ENCODE measurements at places on chromosomes 13 and 19.

DNA sequence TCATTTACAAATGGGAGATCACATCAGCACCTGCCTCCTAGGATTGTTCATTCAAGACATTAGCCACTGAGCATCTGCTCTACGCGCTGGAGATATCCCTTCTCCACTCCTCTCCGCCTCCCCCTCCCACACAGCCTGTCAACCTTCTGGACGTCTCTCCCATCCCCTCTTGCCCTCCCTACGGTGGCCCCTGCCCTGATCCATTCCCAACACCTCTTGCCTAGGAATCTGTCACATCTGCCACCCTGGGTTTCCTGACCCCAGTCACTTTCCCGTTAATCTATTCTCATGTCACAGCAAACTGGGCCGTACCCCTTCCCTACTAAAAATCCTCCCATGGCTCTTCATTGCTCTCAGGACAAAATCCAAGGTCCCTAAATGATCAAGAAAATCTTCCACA lies 10.3 kb downstream of the DYRK1B start:
- no peak for DNase-seq

DNA sequence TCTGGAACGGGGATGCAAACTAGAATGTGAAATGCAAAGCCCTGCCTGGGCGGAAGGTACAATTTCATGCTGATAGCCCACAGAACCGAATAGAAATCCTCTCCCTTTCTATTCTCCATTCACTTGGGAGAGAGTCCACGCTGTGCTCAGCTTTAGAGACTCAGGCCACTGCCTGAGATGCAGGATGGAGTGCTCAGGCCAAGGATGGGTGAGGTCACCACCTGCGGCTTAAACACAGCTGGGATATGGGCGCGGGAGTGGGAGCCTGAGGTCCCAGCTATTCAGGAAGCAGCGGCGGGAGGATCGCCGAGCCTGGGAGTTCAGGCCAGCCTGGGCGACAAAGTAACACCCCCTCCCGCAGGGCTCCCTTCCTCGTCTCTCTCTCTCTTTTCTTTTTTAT lies 446 bp upstream of the ZNF83 start:
- DNase-seq: no peak

DNA sequence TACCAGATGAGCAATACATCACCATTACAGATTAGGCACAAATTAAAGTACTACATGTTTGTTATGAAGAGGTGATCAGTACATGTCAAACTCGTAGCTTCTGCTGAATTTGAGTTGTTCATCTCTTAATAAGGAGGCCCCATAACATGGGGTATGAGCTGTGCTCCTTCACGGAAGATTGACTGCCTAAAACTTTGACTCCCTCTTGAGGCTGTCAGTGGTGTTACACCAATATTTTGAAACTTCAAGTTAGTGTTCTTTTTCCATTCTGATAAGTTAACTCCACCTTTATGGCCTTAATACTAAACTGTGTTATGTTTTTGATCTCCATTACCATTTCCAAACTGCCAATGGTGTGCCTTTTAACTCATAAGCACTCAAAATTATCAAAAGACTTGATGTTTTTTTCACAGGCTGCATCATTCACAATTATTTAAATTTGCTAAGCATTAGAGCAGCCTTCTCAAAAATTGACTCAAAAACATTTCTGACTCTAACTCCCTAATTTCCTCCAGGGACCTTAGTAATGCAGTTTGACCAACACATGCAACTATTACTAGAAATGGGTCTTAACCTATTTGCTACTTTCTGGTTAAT lies 1591.5 kb downstream of the PCDH9 start:
- no peak for DNase-seq

DNA sequence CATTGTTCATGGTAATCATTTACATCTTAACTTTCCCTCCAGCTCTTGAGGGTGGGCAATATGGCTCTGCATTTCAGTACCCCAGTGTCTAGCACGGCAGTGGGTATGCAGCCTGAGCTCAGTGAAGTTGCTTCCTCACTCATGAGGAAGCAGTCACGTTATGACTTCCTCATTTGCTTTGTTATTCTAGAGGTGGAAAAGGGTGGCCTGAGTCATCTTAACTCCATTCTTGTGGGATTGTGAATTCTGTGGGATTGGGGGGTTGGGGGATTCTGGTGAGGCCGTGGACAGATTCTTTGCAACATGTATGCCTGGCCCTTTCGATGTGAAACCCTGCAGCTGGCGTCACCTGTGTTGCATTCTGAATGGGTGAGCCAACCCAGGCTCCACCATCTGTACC lies 406.7 kb upstream of the ZNF507 start:
- DNase-seq: no peak

GRCh38 chr13:109333893-109334651 lies 452.3 kb downstream of the IRS2 start:
- DNase-seq: no peak

GRCh38 chr13:95579303-95579702 lies 26.8 kb downstream of the CLDN10 start:
- no peak for DNase-seq

DNA sequence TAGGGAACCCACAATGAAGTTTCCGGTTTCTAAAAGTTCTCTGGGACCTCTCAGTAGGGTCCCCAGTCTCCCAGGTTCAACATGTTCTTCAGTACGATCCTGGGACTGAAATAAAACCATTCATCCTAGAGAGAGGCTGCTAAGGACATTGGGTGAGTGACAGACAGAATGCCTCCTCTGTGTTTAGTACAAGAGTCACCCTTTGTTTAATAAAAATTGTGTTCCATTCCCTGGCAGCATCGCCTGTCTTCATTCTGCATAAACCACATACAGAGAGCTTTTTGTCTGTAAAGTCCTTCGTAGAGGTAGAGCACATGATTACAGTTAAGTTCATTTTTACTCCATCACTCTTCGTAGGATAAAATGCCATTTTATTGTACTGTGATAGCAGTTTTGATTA lies 95.3 kb upstream of the GPR12 start:
- no peak for DNase-seq

DNA sequence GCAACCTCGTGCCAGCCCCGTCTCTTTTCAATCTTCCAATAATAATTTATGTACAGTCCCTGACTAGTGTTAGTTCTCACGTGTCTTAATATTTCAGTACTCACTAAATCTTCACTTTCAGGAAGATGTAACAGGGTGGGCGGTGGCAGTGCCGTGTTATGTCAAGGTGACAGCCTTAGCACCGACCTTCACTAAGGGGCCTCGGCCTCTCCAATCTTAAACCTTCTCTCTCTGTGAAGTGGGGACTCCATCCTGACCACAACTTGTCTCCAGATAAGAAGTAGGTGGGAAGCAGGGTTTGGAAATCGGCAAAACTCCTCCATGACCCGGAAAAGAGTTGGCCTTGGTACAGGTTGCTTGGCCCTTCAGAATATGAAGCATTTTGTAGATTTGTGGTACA lies 1.8 kb downstream of the RPS19 start:
- DNase-seq: no peak

DNA sequence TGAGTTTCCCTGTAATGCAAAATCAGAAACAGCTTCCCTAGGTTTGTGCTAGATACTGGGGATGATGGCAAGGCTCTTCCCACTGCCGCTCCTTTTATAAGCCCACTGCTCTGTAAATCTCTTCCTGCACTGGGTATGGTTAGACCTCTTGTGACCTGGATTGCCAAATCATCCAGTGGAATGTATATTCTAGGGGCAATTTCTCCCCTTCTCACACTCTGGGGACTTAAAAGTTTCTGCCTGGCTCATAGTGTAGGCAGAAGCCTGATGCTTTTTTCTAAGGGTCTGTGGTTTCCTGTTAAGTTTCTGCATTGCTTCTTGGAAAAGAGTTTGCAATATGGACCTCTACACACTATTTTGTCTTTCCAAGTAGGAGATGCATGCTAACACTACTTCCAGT lies 1582.0 kb upstream of the PCDH20 start:
- DNase-seq: no peak

- no peak for DNase-seq
Measured at GRCh38 chr19:16575861-16576689, 3.9 kb upstream of the SLC35E1 start.

GRCh38 chr19:33296488-33296971 lies 5.8 kb downstream of the CEBPA start:
- no peak for DNase-seq

DNA sequence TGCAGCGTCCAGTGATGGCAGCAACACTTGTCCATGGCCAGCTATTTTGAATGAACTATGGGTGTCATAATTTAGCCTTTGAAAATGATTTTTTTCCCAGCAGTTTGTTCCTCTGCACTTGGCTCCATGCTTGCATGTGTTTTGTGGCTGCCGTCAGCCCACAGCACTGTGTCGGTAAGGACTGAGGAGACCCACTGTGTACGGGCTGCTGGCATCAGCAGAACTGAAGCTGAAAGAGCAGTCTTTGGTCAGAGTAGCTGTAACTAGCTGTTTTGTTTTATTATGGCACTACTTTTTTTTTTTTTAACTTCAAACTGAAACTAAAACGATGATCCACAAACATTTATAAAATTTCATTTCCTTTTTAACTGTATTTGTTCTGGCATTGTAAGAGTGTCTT lies 50.3 kb upstream of the TEX29 start:
- DNase-seq: no peak

DNA sequence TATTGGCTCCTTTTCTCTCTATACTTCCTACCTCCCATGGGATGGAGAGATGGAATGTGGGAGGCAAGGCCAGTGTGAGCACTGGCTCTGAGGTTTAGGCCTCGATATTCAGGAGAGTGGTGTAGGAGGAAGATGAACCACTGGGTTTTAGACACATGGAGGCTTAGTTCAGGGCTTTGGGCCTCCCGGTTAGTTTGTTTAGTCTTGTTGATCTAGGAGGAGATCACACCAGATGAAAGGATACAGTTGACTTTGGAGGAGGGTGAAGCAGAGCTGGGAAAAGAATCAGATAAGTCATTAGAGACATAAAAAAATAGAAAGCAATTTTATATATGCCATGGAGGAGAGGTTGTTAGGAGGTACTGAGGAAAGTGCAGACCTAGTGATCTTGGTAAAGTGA lies 30.9 kb downstream of the RNASEH2B start:
- no peak for DNase-seq

- no peak for DNase-seq
Measured at GRCh38 chr13:94139393-94139995, 340.0 kb downstream of the DCT start.

- no peak for DNase-seq
Measured at GRCh38 chr13:88115976-88116375, 444.8 kb downstream of the SLITRK5 start.

- no peak for DNase-seq
Measured at GRCh38 chr19:10093295-10094186, 7.4 kb downstream of the SHFL start.

- no peak for DNase-seq
Measured at GRCh38 chr19:3216874-3217273, 7.6 kb upstream of the CELF5 start.

GRCh38 chr19:27774827-27775226 lies 1438.1 kb downstream of the UQCRFS1 start:
- no peak for DNase-seq

- no peak for DNase-seq
Measured at GRCh38 chr13:100089465-100090032, 656 bp downstream of the PCCA start.

DNA sequence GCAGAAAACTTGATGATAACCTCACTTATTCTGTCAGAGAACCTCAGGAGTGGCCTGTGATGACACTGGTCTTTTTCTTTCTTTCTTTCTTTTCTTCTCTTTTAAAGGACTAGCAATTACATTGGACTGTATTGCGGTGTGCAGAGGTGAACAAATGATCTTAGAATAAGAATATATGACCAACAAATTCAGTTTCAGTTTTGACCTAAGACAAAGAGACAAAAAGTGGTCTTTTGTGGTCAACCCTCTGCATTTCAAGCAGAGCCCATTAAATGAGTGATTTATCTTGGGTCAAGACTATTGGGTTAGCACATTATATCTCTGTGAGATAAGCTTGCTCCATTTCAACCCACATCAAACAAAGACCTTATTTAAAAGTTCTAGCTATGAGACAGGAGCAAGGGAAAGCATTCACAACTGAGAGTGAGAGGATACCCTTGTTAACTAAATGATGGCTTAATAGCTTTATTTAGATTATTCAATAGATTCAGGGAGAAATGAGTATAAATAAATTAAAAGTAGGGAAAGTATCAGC lies 644.4 kb downstream of the PCDH9 start:
- DNase-seq: no peak

- DNase-seq: no peak
Measured at GRCh38 chr13:36418022-36418805, 14.1 kb upstream of the CCNA1 start.

GRCh38 chr19:39471756-39472536 lies 8.7 kb upstream of the TIMM50 start:
- no peak for DNase-seq

DNA sequence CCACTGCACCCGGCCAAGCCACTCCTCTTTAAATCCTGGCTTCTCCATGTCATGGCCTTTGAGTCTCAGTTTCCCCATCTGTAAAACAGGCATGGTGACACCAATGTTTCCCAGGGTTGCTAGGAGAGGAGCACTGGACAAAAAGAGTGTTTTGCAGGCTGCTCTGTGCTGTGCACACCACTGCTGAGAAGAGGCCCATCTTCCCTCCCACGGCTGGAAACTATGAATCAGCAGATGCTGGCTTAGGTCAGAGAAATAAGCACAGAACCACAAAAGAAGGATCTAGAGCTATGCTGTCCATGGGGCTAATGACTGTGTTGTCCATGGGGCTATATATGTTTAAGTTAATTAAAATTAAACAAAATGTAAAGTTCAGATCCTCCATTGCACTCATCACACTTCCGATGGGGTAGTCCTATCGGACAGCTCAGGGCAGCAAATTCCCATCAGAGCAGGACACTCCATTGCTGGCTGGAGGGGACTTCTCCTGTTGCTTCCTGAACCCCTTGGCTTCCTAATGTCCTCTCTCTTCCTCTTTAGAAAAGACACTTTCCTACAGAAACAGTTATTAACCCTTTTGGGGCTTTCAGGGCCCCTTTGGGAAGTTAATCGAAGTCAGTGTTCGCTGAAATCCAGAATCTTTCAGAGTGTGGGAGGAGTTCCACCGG lies 37.1 kb downstream of the TSHZ3 start:
- no peak for DNase-seq

- DNase-seq: no peak
Measured at GRCh38 chr13:74145249-74145975, 11.2 kb upstream of the KLF12 start.

- DNase-seq: peak; percentile 56
Measured at GRCh38 chr19:54164369-54165068, 5.0 kb upstream of the LENG1 start.

GRCh38 chr19:35468637-35469036 lies 20.6 kb downstream of the FFAR2 start:
- peak; percentile 28 for DNase-seq

DNA sequence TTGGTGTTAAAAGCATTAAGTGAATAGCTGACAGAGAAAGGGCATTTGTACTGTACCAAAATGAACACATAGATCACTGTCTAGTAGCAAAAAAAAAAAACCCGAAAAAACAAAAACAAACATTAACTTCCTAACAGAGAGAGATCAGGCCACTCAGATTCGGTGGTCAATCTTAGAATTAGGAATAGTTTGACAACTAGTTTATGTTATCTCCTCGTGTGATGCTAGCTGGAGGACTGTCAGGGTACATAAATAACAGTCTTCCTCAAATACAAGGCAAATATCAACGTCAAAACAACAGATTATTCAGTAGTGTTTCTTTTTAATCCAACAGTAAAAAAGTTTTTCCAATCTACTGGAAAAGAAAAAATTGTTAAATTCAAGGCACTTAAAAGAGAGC lies 1.7 kb downstream of the ZMYM5 start:
- no peak for DNase-seq

- no peak for DNase-seq
Measured at GRCh38 chr13:109371066-109371465, 415.3 kb downstream of the IRS2 start.

Data from T-helper 22 cell (primary cell).